ENCODE measurements at places on chromosomes 3 and 15. TPM values are rescaled to one million over a fixed set of nuclear protein-coding genes. Genes with fewer than 3 reads are reported as not detected.
A peak's percentile ranks its signal among the peaks of the same experiment; 100 is the strongest.

- H3K36me3 ChIP-seq: no peaks in the 10 kb centered on the region
- no peak overlapping the region for H3K4me3 ChIP-seq
Measured at GRCh38 chr15:59917504-59918157, 86.5 kb upstream of the FOXB1 start.

- H3K4me3 ChIP-seq: no peak overlapping the region
- no peak for DNase-seq
- H3K36me3 ChIP-seq: no peaks in the 10 kb centered on the region
- H3K27me3 ChIP-seq: no peaks in the 10 kb centered on the region
Measured at GRCh38 chr3:13768453-13768852, 111.4 kb downstream of the WNT7A start.

DNA sequence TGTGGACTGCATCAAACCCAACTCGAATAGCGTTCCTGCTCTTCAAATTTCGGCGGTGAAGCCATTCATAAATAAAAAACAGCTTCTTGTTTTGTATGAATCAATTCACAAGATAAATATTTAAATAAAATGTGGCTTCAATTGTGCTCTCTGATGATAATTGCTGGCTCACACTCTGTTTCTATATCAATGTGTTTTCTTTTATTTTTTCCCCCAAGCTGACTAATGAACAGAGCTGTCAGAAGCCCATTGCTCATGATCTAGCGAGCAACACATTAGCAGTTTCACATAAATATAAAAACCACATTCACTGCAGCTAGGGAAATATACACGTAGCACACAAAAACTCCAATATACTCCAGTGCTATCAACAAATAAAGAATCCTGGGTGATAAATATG, 45.0 kb upstream of the FOXP1 start:
- H3K4me1 ChIP-seq: peaks cover 3% of the 10 kb centered on the region
- no peak for DNase-seq
- peaks cover 3% of the 10 kb centered on the region for H3K36me3 ChIP-seq
- H3K27me3 ChIP-seq: no peaks in the 10 kb centered on the region
- H3K4me3 ChIP-seq: no peak overlapping the region
- H3K27ac ChIP-seq: no peak overlapping the region

DNA sequence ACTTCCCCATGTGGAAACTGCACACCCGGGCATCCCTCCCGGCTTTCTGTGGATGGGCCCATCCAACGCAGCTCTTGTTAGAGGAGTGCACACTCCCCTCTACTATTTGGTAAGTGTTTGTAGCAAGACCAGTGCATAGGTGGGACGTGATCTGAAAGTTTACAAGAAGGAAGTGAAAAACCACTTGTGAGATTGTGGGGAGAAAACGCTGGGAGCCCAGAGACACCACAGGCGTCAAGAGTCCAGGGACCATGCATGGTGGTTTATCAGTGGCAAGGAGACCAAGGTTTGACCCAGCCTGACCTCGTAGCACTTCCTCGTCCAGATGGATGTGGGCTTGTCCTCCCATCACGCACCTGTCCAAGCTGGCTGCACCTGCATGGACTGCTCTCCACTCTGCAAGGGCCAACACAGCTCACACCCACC, 51.6 kb downstream of the ATP10A start:
- H3K4me3 ChIP-seq: peak overlapping the region; percentile 80
- peak overlapping the region; percentile 68 for H3K27ac ChIP-seq

PPM1L gene
- total RNA-seq: 4.6 TPM

HYKK gene
- total RNA-seq: 1.6 TPM

ROBO2 gene
- total RNA-seq: not detected

DNA sequence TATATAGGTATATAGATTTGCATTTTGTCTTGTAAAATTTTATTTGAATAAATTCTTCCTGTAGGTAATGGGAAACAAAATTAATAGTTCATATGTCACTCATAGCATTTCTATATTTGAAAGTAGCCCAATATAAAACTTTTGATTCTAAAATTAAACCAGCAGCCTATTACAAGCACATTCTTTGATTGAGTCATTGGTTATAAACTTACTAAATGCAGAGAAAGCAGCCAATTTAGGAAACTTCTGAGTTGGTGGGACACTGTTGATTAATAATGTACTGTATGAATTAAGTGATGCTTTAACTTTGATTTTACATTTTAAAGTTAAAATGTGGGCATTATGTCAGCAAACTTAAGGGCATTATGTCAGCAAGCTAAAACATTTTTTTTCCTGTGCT, 34.5 kb downstream of the NR1D2 start:
- H3K36me3 ChIP-seq: peaks cover 9% of the 10 kb centered on the region
- H3K27me3 ChIP-seq: no peaks in the 10 kb centered on the region
- H3K4me3 ChIP-seq: no peak overlapping the region
- H3K27ac ChIP-seq: no peak overlapping the region
- no peak for DNase-seq
- no peaks in the 10 kb centered on the region for H3K4me1 ChIP-seq

- no peaks in the 10 kb centered on the region for H3K27me3 ChIP-seq
- no peak overlapping the region for H3K27ac ChIP-seq
- no peaks in the 10 kb centered on the region for H3K4me1 ChIP-seq
- no peak for DNase-seq
- H3K4me3 ChIP-seq: no peak overlapping the region
Measured at GRCh38 chr3:135268941-135269532, 474.0 kb downstream of the EPHB1 start.

DNA sequence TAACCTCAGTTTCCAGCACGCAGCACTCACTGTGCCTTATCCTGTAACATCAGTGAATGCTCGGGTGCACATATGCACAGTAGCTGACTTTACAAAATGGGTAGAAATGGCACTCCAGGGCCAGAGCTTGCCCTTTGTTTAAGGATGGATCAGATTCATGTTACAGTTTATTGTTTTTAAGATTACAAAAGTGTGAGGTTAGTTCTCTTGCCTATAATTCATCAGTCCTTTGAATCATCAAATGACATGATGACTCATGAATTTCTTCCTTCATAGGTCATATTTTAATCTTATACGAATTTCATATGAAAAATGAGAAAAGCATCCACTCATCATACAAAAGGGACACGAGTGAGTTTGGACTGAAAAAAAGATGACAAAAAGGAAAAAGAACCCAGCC, 545.3 kb downstream of the GBE1 start:
- no peaks in the 10 kb centered on the region for H3K4me1 ChIP-seq
- no peak for DNase-seq
- no peak overlapping the region for H3K27ac ChIP-seq
- H3K36me3 ChIP-seq: no peaks in the 10 kb centered on the region

CHRD gene
- total RNA-seq: not detected

CCDC54 gene
- not detected for total RNA-seq

CAMKV gene
- not detected for total RNA-seq

RBP2 gene
- not detected for total RNA-seq

GRCh38 chr3:42846685-42847522, 28.8 kb downstream of the CYP8B1 start:
- no peaks in the 10 kb centered on the region for H3K27me3 ChIP-seq
- peaks cover 5% of the 10 kb centered on the region for H3K36me3 ChIP-seq
- peak overlapping the region; percentile 80 for H3K4me3 ChIP-seq
- H3K4me1 ChIP-seq: peaks cover 24% of the 10 kb centered on the region
- DNase-seq: no peak

- H3K4me1 ChIP-seq: peaks cover 15% of the 10 kb centered on the region
- H3K27ac ChIP-seq: no peak overlapping the region
- DNase-seq: no peak
- peaks cover 43% of the 10 kb centered on the region for H3K27me3 ChIP-seq
Measured at GRCh38 chr3:10328460-10329071, 7.7 kb upstream of the SEC13 start.

DNA sequence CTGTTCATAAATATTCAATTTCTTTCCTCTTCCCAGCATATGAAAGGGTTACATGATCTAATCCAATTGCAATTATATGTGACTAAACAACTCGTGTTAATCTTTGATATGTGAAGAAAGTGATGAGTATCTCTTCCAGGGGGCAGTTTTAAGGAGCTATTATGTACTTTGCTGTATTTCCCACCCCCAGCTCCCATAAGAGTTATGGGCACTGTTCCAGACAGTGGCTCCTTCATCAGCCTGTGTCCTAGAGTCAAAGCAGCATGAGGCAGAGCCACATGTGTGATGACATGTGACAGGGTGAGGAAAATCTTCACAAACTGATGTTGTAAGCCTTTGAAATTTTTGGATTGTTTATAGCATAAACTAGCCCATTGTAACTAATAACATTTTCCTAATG, 315.4 kb downstream of the DIPK2A start:
- H3K27me3 ChIP-seq: no peaks in the 10 kb centered on the region
- no peak for DNase-seq
- no peaks in the 10 kb centered on the region for H3K4me1 ChIP-seq

GRCh38 chr15:81380668-81381067, 6.7 kb upstream of the TMC3 start:
- H3K4me3 ChIP-seq: no peak overlapping the region
- no peak for DNase-seq
- H3K27ac ChIP-seq: no peak overlapping the region
- no peaks in the 10 kb centered on the region for H3K27me3 ChIP-seq
- H3K4me1 ChIP-seq: peaks cover 9% of the 10 kb centered on the region
- H3K36me3 ChIP-seq: peaks cover 6% of the 10 kb centered on the region

DNA sequence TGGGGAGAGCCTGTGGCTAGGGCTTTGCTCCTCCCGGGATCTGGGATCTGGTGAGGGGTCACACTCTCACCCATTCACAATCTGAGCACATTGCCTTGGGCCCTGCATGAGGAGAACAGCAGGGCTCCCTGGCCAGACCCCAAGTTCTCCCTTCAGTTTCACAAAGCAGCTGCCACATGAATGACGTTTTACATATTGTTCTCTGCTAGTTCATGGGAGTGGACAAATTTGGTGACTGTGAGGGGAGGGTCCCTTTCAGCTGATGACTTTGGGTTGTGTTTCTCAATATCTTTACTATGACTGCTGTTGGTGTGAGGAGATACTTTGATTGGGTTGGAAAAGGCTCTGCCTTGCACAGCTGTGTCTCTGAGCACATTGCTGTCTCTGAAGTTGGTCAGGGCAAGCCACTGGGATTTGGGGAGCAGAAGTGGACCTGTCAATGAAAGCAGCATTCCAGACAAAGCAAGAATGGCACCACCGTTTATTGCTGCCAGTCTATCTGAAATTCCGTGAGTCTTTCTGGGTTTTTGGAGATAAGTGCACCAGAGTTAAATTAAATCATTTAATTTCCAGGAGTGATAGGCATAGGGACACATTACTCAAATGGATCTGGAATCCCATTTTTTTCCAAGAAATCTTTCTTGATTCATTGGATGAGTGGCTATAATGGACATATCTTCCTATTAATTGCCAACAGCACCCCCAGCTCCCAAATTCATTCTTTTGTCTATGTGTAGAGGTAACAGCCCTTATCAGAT, 10.3 kb downstream of the TIMP4 start:
- H3K27me3 ChIP-seq: peaks cover 9% of the 10 kb centered on the region
- H3K36me3 ChIP-seq: no peaks in the 10 kb centered on the region
- no peak overlapping the region for H3K4me3 ChIP-seq
- no peaks in the 10 kb centered on the region for H3K4me1 ChIP-seq
- no peak for DNase-seq
- H3K27ac ChIP-seq: no peak overlapping the region

TNNC1 gene
- total RNA-seq: 3.2 TPM

EPHA6 gene
- not detected for total RNA-seq

GRCh38 chr3:64266065-64266931, 41.0 kb upstream of the PRICKLE2 start:
- DNase-seq: no peak
- no peaks in the 10 kb centered on the region for H3K4me1 ChIP-seq
- peaks cover 24% of the 10 kb centered on the region for H3K27me3 ChIP-seq
- H3K36me3 ChIP-seq: no peaks in the 10 kb centered on the region
- no peak overlapping the region for H3K27ac ChIP-seq

DNA sequence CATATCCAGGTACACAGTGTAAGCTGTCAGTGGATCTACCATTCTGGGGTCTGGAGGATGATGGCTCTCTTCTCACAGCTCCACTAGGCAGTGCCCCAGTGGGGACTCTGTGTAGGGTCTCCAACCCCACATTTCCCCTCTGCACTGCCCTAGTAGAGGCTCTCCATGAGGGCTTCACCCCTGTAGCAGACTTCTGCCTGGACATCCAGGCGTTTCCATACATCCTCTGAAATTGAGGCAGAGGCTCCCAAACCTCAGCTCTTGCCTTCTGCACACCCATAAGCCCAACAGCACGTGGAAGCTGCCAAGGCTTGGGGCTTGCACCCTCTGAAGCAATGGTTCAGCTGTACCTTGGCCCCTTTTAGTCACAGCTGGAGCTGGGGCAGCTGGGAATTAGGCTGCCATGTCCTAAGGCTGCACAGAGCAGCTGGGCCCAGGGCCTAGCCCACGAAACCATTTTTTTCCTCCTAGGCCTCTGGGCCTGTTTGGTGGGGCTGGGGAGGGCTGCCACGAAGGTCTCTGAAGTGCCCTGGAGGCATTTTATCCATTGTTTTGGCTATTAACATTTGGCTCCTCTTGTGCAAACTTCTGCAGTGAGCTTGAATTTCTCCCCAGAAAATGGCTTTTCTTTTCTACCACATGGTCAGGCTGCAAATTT, 65.5 kb upstream of the FILIP1L start:
- no peak overlapping the region for H3K4me3 ChIP-seq
- no peak overlapping the region for H3K27ac ChIP-seq
- peaks cover 4% of the 10 kb centered on the region for H3K4me1 ChIP-seq
- DNase-seq: no peak
- no peaks in the 10 kb centered on the region for H3K27me3 ChIP-seq
- H3K36me3 ChIP-seq: peaks cover 53% of the 10 kb centered on the region

- no peaks in the 10 kb centered on the region for H3K4me1 ChIP-seq
- no peaks in the 10 kb centered on the region for H3K27me3 ChIP-seq
- H3K4me3 ChIP-seq: no peak overlapping the region
- H3K36me3 ChIP-seq: no peaks in the 10 kb centered on the region
Measured at GRCh38 chr15:87193481-87193880, 1063.1 kb downstream of the NTRK3 start.

ABHD6 gene
- 5.3 TPM for total RNA-seq

- H3K36me3 ChIP-seq: peaks cover 4% of the 10 kb centered on the region
- DNase-seq: peak; percentile 26
- H3K27ac ChIP-seq: no peak overlapping the region
- H3K27me3 ChIP-seq: peaks cover 17% of the 10 kb centered on the region
- peaks cover 13% of the 10 kb centered on the region for H3K4me1 ChIP-seq
Measured at GRCh38 chr3:179956416-179956830, 80.3 kb downstream of the PEX5L start.

GRCh38 chr3:107241217-107241616, 136.0 kb upstream of the CCDC54 start:
- peaks cover 12% of the 10 kb centered on the region for H3K27me3 ChIP-seq
- peaks cover 8% of the 10 kb centered on the region for H3K4me1 ChIP-seq
- peak overlapping the region; percentile 94 for H3K4me3 ChIP-seq
- peak; percentile 32 for DNase-seq
- H3K27ac ChIP-seq: peak overlapping the region; percentile 54

- H3K27ac ChIP-seq: peak overlapping the region; percentile 98
- peaks cover 26% of the 10 kb centered on the region for H3K36me3 ChIP-seq
- H3K27me3 ChIP-seq: no peaks in the 10 kb centered on the region
Measured at GRCh38 chr15:58546066-58546591, 114.3 kb downstream of the LIPC start.

- H3K4me3 ChIP-seq: no peak overlapping the region
- no peak for DNase-seq
- no peaks in the 10 kb centered on the region for H3K4me1 ChIP-seq
- H3K27ac ChIP-seq: no peak overlapping the region
- H3K36me3 ChIP-seq: peaks cover 1% of the 10 kb centered on the region
Measured at GRCh38 chr15:51030649-51031316, 63.9 kb downstream of the TNFAIP8L3 start.

SEC62 gene
- total RNA-seq: 77.4 TPM
